ENCODE measurements at places on chromosomes 12 and 14. TPM values are rescaled to one million over a fixed set of nuclear protein-coding genes. Genes with fewer than 3 reads are reported as not detected.
A peak's percentile ranks its signal among the peaks of the same experiment; 100 is the strongest.

The LTBR gene
- 1.7 TPM for total RNA-seq

The DAO gene
- total RNA-seq = not detected

The AQP6 gene
- total RNA-seq = not detected

The VWF gene
- total RNA-seq = 0.09 TPM

DNA sequence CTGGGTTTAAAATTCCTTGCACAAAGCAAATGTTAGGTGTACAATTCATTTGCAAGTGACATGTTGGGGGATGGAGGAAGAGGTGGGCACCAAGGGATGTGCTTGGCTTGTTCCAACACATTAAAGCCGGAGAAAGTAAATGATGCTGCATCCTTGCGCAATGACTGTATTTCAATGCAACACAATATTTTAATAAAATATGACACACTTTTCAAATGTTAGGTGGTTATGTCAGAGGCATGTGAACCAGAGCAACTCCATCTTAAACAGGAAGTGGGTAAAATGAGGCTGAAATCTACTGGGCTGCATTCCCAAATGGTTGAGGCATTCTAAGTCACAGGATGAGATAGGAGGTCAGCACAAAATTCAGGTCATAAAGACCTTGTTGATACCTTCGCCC lies 53.6 kb upstream of the ARHGAP5 start:
- no peaks in the 10 kb centered on the region for H3K4me1 ChIP-seq
- DNase-seq = no peak
- peaks cover 2% of the 10 kb centered on the region for H3K27me3 ChIP-seq
- H3K27ac ChIP-seq = no peak overlapping the region
- H3K36me3 ChIP-seq = no peaks in the 10 kb centered on the region

DNA sequence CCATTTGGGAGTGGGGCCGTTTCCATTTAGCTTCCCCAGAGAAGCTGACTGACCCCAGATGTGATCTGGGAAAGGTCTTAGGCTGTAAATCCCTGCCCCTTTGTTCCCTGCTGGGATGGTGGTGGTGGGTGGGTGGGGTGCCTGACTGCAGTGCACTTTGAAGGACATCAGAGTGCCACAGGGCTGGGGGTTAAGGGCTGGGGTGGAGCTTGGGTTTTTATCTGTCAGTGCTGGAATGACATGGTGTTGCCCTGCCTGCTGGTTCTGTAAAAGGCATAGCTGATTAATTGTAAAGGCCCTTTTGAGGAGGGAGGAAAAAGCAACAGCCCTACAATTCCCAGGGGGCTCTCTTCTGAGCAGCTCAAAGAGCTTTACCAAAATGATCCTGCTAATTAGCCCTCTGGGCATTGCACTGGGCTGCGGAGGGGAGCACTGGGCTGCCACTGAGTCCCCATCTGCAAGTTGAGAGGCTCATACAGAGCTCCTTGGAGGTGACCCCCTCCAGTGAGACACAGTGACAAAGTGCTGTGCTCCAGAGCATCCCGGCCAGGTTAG lies 21.1 kb downstream of the PLEKHG3 start:
- H3K36me3 ChIP-seq = peaks cover 9% of the 10 kb centered on the region
- no peak for DNase-seq
- H3K4me3 ChIP-seq = no peak overlapping the region
- H3K27me3 ChIP-seq = peaks cover 1% of the 10 kb centered on the region
- no peak overlapping the region for H3K27ac ChIP-seq

DNA sequence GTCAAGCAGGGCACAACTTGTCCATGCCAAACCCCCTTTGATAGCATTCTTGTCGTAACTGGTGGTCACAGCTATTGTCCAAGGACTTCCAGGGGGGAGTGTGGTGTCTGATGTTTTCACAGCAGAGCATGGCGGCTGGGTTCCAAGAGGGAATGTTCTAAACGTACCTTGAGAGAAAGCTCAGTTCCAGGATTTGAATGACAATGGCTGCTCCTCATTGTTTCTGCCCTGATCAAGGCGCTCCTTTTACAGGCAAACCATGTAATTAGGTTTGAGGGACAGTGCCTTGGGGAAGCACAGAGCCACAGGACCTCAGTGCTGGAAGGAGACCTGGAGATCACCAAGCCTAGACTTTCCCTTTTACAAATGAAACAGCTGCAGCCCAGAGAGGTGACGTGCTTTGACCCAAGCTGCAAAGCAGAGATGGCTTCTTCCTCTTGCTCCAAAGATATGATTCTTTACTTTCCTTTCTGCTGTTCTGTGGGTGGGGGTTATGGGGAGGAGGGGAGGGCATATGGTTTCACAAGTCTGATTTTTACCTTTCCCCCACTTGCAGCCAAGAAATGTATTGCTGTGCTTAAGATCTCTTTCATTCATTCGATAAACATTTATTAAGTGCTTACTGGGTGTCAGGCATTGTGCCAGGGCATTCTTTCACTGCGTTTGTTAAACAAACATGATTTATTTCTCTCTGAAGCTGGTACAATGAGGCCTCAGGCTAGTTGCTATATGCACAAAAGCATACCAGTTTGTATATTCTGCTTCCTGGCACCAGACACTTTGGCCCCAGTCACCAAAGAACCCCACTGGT lies 172.8 kb downstream of the KTN1 start:
- no peak overlapping the region for H3K4me3 ChIP-seq
- DNase-seq = no peak
- H3K27me3 ChIP-seq = no peaks in the 10 kb centered on the region
- H3K36me3 ChIP-seq = peaks cover 2% of the 10 kb centered on the region

DNA sequence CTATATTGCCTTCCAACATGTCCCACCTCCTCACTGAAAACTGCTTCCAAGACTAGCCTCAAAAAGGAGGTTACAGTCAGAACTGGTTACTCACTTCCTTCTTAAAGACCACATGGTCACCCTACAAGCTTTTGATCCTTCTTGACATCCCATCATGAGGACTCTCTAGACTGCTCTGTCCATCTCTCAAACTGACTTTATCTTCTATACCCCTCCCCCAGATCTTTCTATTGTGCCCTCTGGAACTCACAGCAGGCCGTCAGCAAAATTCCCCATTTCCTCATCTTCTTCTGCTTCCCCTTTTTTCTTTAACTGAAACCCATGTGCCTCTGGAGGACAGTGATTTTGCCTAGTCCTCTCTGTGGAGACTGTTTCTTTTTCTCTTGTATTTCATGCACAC lies 18.1 kb upstream of the IGF1 start:
- H3K27ac ChIP-seq = no peak overlapping the region
- no peaks in the 10 kb centered on the region for H3K4me1 ChIP-seq
- no peaks in the 10 kb centered on the region for H3K36me3 ChIP-seq
- no peak for DNase-seq
- H3K4me3 ChIP-seq = no peak overlapping the region
- peaks cover 9% of the 10 kb centered on the region for H3K27me3 ChIP-seq

GRCh38 chr12:67515679-67516340 lies 132.7 kb upstream of the DYRK2 start:
- peak; percentile 87 for DNase-seq
- peak overlapping the region; percentile 35 for H3K4me3 ChIP-seq
- peak overlapping the region; percentile 9 for H3K27ac ChIP-seq
- H3K4me1 ChIP-seq = peaks cover 31% of the 10 kb centered on the region

DNA sequence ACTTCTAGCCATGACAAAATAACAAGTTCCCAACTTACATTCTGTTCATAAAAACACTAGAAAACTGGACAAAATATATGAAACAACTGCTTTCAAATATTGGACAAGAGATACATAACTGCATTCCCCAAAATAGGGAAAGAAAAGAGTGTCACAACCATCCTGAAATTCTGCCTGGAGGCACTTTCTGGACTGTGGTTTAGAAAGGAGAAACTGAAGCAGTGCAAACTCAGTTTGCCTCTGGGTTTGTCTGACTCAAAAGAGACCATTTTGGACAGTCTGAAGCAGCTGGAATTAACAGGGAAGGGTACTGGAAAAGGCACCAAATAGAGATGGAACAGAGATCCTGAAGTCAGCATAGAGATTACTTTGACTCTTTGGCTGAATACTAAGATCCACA lies 11.3 kb upstream of the SYT1 start:
- H3K27ac ChIP-seq = no peak overlapping the region
- H3K4me3 ChIP-seq = no peak overlapping the region
- no peaks in the 10 kb centered on the region for H3K36me3 ChIP-seq
- no peaks in the 10 kb centered on the region for H3K4me1 ChIP-seq

- H3K4me1 ChIP-seq = peaks cover 16% of the 10 kb centered on the region
- no peak overlapping the region for H3K27ac ChIP-seq
- DNase-seq = no peak
- no peak overlapping the region for H3K4me3 ChIP-seq
- H3K36me3 ChIP-seq = no peaks in the 10 kb centered on the region
These were observed 83.4 kb upstream of the EVL start for GRCh38 chr14:99981806-99982205.

- no peak overlapping the region for H3K4me3 ChIP-seq
- peaks cover 6% of the 10 kb centered on the region for H3K27me3 ChIP-seq
- H3K27ac ChIP-seq = no peak overlapping the region
- H3K36me3 ChIP-seq = no peaks in the 10 kb centered on the region
- no peaks in the 10 kb centered on the region for H3K4me1 ChIP-seq
These were observed 272.0 kb upstream of the DIO3 start for GRCh38 chr14:101289230-101289690.

DNA sequence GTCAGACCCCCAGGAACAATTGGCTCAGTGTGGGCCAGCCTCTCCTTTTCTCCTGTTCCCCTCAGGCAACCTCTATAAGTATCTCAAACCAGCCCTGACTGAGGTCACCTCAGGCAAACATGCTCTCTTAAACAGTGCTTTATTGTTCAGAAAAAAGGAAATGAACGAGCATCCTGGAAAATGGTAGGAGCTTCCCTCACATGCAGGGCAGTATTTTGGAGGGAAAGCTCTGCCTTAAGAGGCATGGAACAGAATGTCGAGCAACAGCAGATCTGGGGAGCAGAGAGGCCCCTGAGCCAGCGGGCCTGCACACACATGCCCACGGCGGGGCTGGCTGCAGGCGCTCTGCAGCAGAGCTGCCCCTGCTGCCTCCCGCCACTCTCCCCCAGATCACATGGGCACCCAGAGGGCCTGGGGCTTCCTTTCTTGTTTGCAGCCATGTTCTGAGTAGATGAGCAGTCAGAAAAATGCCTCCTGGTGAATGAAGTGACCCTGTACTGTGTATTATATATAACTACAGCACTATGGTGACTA lies 42.0 kb downstream of the MOK start:
- H3K4me3 ChIP-seq = no peak overlapping the region
- H3K27ac ChIP-seq = no peak overlapping the region
- H3K4me1 ChIP-seq = no peaks in the 10 kb centered on the region
- no peak for DNase-seq

GRCh38 chr14:102893452-102893851 lies 29.0 kb upstream of the AMN start:
- peaks cover 16% of the 10 kb centered on the region for H3K4me1 ChIP-seq
- H3K27ac ChIP-seq = peak overlapping the region; percentile 58
- H3K27me3 ChIP-seq = no peaks in the 10 kb centered on the region

DNA sequence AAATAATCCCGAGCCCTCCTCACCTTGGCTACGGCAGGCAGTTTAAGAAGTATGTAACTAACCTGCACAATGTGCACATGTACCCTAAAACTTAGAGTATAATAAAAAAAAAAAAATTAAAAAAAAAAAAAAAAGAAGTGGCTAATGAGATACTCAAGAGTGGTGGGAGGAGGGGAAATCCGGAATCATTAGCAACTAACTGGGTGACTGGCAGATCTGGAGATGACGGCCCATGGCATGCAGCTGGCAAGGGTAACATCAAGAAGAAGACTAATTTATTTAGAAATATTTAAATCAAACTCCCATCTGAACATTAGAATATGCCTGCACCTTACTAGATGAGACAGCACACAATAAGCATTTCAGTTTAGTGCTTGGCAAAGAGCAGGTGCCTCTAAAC lies 52.3 kb upstream of the TMCC3 start:
- no peaks in the 10 kb centered on the region for H3K36me3 ChIP-seq
- no peak overlapping the region for H3K4me3 ChIP-seq
- H3K27ac ChIP-seq = no peak overlapping the region

DNA sequence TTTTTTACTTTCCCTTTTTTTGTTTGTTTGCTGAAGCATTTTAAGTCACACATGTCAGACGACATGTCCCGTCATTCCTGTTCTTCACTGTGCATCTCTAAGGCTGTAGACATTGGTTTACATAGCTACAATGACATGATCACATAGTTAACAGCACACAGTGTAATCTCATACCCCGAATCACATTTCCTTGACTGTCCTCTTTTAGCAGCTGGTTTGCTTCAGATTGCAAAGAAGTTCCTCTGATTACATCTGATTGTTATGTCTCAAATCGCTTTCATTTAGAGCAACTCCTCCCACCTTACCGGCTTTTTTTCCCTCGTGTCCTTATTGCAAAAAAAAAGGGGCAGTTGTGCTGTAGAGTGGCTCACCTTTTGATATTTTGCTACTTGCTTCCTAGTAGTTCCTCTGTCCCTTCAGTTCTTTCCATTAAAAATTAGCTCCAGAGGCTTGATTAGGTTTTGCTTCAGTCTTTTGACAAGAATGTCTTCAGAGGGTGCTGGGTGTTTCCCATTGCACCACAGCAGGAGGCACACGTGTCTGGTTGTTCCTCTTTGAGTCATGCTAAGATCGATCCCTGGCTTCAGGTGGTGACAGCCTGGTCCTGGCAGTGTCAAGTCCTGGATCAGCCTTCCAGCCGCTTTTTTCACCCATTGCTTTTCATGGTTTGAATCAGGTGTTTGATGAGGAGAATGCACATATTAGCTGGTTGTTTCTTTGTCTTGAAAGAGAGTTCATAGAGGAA lies 35.0 kb downstream of the ZNF664 start:
- peak overlapping the region; percentile 32 for H3K4me3 ChIP-seq
- peak; percentile 61 for DNase-seq
- H3K27me3 ChIP-seq = no peaks in the 10 kb centered on the region
- peak overlapping the region; percentile 69 for H3K27ac ChIP-seq
- peaks cover 30% of the 10 kb centered on the region for H3K36me3 ChIP-seq
- peaks cover 35% of the 10 kb centered on the region for H3K4me1 ChIP-seq

- H3K27ac ChIP-seq = no peak overlapping the region
- no peak overlapping the region for H3K4me3 ChIP-seq
- no peak for DNase-seq
- H3K36me3 ChIP-seq = no peaks in the 10 kb centered on the region
- peaks cover 35% of the 10 kb centered on the region for H3K27me3 ChIP-seq
- no peaks in the 10 kb centered on the region for H3K4me1 ChIP-seq
These were observed 43.4 kb upstream of the KCNA1 start for GRCh38 chr12:4866299-4866698.

DNA sequence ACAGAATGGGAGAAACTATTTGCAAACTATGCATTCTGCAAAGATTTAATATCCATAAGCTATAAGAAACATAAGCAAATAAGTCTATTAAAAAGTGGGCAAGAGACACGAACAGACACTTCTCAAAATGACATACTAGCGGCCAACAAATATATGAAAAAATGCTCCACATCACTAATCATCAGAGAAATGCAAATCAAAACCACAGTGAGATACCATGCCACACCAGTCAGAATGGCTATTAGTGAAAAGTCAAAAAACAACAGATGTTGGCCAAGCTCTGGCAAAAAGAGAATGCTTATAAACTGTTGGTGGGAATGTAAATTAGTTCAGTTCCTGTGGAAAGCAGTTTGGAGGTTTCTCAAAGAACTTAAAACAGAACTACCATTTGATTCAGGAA lies 121.3 kb downstream of the KCNMB4 start:
- no peak for DNase-seq
- H3K36me3 ChIP-seq = no peaks in the 10 kb centered on the region
- no peak overlapping the region for H3K27ac ChIP-seq
- H3K4me3 ChIP-seq = no peak overlapping the region
- no peaks in the 10 kb centered on the region for H3K27me3 ChIP-seq
- no peaks in the 10 kb centered on the region for H3K4me1 ChIP-seq

Measured in activated CD4-positive, alpha-beta T cell treated with anti-CD3 and anti-CD28 coated beads, Interleukin-2, amount 10 ng/mL, durations not matched to agents 24 days and 14 days (primary cell).